ENCODE measurements at places on chromosomes 6 and 20. TPM values are rescaled to one million over a fixed set of nuclear protein-coding genes. Genes with fewer than 3 reads are reported as not detected.

Gene KCNQ2
- total RNA-seq = 11.5 TPM

Gene RFX6
- total RNA-seq = not detected

Gene WFDC5
- not detected for total RNA-seq

Gene B4GALT5
- total RNA-seq = 39.1 TPM

Gene PRICKLE4
- 3.1 TPM for total RNA-seq

Gene BTN1A1
- total RNA-seq = not detected

Gene FKBP1C
- total RNA-seq = 0.32 TPM

Gene STMN3
- 29.2 TPM for total RNA-seq

Gene TSHZ2
- total RNA-seq = 0.72 TPM

Gene SLC52A3
- 0.09 TPM for total RNA-seq

Gene CYP39A1
- 0.84 TPM for total RNA-seq

Gene FAM83C
- total RNA-seq = not detected

Gene SLC17A3
- not detected for total RNA-seq

Gene ADTRP
- total RNA-seq = 0.58 TPM

Gene ECHDC1
- 39.3 TPM for total RNA-seq

Gene ERVFRD-1
- not detected for total RNA-seq

Gene CST4
- not detected for total RNA-seq

Gene OXT
- total RNA-seq = not detected

Gene JPH2
- 18.1 TPM for total RNA-seq

Gene RBM24
- total RNA-seq = 22.7 TPM

Gene FAM83B
- total RNA-seq = 1.9 TPM

Gene KAT14
- total RNA-seq = 8.4 TPM

Gene OR2B6
- total RNA-seq = not detected

Gene MCM8
- 5.0 TPM for total RNA-seq

Gene RUNX2
- total RNA-seq = 26.1 TPM

Gene SLC17A1
- not detected for total RNA-seq

Gene MDC1
- 25.4 TPM for total RNA-seq

Gene SCUBE3
- total RNA-seq = 8.5 TPM

Gene ABHD16B
- not detected for total RNA-seq

Gene RBBP8NL
- 0.14 TPM for total RNA-seq

Gene CD93
- total RNA-seq = 0.02 TPM

Gene EYA4
- 1.3 TPM for total RNA-seq

Gene PDE7B
- 0.27 TPM for total RNA-seq

Gene ARMC12
- 0.25 TPM for total RNA-seq

Gene C6orf58
- not detected for total RNA-seq

Gene HLA-DPA1
- total RNA-seq = 0.50 TPM

Gene PXDC1
- 58.2 TPM for total RNA-seq

Gene FOXF2
- 0.61 TPM for total RNA-seq

Gene NNAT
- 3.1 TPM for total RNA-seq

Gene NR2E1
- total RNA-seq = not detected

Gene LINC00237
- not detected for total RNA-seq

Gene DACT2
- not detected for total RNA-seq

Gene ADGRF4
- total RNA-seq = 1.4 TPM

Gene KCNK5
- total RNA-seq = 0.14 TPM

Gene PKHD1
- 0.17 TPM for total RNA-seq

Gene UBD
- total RNA-seq = 13.2 TPM

Gene RBCK1
- total RNA-seq = 124 TPM

Gene CLIC1
- total RNA-seq = 518 TPM

Gene DEFB112
- not detected for total RNA-seq

Gene GMDS
- 12.3 TPM for total RNA-seq

Gene HEBP2
- 32.6 TPM for total RNA-seq

Gene FAM135A
- 8.4 TPM for total RNA-seq

Gene MCHR2
- not detected for total RNA-seq

Gene PKIB
- 64.1 TPM for total RNA-seq

Gene OARD1
- total RNA-seq = 10.6 TPM

Gene SLC35D3
- total RNA-seq = not detected

Gene WFDC12
- not detected for total RNA-seq

Data from astrocyte (in vitro differentiated cells and primary cell).